ENCODE measurements at places on chromosomes 2 and 18.

GRCh38 chr2:15293262-15293937 is 267.7 kb downstream of the NBAS start:
- DNase-seq: no peak

GRCh38 chr2:196086517-196087368 is 18.1 kb upstream of the DNAH7 start:
- DNase-seq: no peak

DNA sequence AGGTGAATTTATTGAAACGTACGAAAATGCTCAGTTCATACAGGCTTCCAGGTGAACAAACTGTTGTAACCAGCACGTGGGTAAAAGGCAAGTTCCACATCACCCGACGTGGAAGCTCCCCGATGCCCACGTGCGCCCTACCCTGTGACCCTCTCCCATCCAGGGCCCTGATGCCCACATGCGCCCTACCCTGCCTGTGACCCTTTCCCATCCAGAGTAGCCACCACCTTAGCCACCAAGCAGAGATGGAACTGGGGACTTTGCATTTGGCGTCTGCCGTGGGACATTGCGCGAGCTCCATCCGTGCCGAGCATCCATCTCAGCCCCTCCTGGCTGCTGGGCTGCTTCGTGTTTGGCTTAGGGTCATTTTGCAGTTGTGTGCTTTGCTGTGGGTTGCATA is 37.5 kb downstream of the ANO7 start:
- DNase-seq: no peak

- DNase-seq: no peak
These were observed 8.6 kb upstream of the GPR55 start for GRCh38 chr2:230933521-230934180.

DNA sequence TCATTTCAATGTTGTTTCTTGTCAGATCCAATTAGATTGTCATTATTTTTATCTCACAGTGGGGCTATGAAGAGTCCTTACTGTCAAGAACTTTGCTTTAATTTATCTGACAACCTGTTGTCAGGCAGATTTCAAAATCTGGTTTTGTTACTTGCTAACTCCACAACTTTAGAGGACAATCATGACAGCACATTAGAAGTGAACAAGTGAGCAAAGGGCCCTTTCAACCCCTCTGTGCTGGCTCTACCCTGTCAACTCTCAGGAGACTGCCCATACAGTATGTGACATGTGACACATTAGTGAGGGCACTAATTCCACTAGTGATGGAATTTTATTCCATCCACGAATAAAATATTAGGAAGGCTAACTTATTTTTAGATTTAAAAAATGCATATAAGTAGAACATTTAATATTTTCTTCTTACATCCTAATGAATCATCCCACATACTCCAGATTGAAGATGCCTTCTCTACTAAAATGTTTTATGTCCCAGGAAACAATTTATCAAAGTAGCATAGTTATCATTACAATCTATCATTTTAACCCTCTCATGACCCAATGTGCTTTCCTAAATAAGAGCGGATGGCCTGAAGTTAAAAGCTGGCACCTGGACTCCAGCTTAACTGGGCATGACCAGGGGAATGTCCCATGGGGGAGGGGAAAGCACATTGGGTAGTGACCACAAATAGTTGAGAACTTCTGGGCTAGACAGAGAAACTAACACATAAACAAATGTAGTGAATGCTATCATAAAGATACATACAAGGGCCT is 97.6 kb upstream of the PPP1CB start:
- DNase-seq: no peak

DNA sequence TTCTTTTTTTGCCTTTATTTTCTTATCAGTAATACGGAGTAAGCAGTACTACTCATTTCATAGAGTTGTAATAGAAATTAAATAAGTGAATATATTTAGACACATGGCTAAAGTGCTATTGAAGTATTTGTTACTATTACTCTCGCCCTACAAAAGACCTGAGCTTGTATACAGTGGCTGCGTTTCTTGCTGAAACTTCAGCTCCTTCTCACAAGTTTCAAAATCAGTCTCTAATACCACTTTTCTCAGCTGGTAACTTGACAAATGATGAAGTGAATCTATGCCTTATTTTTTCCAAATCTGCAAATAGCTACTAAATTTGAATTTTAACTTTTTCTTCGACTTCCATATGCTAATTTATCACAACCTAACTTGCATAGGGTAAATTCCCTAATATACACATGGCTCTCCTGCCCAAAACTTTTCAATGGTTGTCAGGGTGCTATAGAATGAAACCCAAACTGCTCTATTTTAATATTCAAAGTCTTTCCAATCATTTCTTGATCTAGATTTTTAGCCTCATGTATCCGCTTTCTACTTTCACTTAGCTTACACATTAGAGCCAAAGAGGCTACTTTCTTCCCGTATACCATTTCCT is 347.8 kb upstream of the GULP1 start:
- no peak for DNase-seq

GRCh38 chr2:241804326-241805229 is 4.4 kb upstream of the NEU4 start:
- no peak for DNase-seq
